ENCODE measurements at places on chromosomes 3 and 15.

DNA sequence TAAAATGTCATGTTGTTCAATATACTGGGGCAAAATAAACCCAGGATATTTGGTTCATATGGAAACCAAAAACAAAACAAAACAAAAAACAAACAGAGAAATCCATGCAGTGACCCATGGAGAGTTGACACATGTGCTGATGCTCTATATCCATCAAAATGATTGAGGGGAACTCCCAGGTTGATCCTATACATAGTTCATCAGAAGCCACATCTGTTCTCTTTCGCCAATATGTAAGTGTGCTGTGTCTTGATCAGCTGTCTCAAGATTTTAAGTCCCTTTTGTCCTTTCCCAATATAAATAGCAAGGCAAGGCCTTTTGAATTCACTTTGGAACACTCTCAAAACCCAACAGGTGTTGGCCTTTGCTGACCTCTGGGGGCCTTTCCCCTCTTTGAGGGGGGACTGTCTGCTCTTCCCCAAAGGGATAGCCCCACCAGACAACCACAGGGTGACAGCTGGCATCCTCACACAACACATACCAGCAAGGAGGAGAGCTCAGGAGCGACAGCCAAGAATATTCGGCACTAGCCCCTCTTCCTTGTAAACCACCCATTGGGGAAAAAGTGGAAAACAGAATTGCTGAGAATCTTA, 209.4 kb upstream of the CD96 start:
- DNase-seq, result no peak

DNA sequence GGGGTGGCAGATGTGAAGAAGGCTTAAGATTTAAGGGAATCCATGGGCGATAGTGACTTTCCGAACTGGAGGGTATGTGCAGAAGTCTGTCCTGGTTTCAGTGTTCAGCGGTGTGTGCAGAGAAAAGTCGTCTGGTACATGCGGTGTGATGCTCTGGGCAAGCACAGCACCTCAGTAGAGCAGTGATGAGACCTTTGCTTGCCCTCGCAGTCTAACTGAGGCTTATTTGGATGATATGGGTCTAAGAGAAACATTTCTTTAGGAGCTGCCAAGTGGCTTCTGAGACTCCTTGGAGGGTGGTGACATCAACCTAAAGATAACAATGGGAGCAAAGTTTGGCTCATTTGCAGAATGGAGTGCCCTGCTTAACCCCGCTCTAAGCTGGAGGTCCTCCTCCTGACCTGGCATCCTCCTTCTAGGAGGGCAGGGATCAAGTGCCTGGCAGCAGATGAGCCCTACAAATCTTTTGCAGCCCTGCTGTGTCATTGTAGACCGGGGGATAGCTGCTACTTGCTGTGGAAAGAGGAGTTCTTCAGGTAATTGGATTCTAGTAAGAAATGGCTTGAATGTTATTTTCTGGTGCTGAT, 228.1 kb upstream of the AZI2 start:
- no peak for DNase-seq

DNA sequence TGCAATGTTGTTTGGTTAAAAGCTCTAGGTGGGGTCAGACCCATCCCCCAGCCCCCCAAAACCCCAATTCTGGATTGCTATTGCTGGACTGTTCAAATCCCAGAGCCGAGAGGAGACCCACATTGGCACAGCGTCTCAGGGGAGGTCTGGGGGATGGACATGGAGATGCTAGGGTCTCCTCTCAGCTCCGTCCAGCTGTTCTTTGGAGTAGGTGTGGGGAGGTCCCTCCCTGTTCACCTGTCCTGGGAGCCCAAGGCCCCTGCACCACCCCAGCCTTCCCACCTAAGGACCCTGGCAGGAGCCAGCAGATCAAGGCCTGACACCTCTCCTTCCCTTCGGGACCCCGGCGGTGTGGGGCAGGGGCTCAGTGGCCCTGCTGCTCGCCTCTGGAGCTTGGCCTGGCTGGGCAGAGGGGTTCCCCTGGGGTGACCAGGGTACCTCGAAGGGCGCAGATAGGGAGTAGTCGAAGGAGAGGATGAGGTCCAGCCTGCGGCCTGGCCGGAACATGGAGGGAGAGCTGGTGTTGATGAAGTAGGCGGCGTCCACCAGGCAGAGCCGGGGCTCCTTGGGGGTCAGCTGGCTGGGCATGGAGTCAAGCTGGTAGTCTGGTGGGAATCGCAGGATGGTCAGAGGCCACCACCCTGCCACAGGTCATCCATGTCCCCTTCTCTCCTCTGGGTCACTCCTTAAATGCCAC, 23.9 kb downstream of the PLA2G4D start:
- DNase-seq, result no peak

- no peak for DNase-seq
Observed at GRCh38 chr3:110956081-110956480, 115.5 kb upstream of the NECTIN3 start.

DNA sequence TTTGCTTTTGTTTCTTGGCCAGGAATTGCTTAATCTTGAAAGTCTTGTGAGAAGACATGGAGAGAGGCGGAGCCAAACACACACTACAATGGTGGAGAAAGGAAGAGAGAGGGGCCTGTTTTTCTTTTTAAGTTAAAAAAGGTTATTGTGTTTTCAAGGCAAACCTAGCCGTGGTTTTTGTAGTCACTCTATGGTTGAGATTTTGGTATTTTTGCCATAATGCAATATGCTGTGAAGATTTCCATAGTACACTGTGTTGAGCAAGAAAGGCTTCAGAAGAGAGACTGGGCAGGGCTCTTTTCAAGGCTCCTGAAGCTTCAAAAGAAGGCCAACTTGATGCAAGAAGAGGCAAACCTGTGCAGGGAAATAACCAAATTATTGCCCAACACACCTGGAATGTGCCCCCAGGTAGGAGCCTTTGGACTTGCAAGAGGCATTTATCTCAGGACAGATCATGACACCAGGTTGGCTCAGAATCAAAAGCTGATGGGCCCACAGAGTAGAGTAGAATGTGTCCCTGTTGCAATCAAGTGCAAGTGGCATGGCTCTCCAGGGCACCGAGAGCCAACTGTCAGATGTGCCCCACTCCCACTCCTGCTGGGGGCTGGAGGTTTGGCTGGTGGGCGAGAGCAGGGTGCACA, 22.1 kb downstream of the AMOTL2 start:
- DNase-seq, result no peak

DNA sequence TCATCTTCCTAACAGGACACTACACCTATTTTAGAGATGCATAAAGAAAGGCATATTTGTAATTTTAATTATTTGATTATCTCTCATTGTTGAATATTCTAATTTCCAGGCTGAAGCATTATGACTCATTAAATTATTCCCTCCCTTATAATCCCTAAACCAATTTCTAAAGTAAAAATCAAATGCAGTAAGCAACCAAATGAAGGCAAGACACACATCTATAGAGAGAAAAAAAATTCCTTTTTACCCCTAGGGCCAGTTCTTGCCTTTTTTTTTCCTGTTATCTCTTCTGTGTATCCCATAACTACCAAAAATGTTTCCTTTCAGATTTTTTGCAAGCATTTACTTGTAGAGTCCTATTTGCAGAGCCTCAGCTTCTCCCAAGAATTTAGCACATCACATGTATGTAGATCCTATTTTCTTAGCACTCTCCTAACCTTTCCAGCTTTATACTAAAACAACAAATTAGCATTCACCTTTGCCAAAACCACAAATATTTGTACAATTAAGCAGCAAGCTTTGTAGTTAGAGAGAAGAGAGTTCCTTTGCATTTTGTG, 177.9 kb downstream of the SATB1 start:
- no peak for DNase-seq

- no peak for DNase-seq
Observed at GRCh38 chr3:182837855-182838454, 44.7 kb downstream of the ATP11B start.

Measured in activated T-cell treated with anti-CD3 and anti-CD28 coated beads for 4 hours (primary cell).